NCI-H187 treated with DMSO at 0.1 percent for 48 hours (cell line): ENCODE measurements at places on chromosomes 3 and 15.
A peak's percentile ranks its signal among the peaks of the same experiment; 100 is the strongest.

- no peak for DNase-seq
Measured at GRCh38 chr15:38351466-38351865, 98.8 kb downstream of the SPRED1 start.

DNA sequence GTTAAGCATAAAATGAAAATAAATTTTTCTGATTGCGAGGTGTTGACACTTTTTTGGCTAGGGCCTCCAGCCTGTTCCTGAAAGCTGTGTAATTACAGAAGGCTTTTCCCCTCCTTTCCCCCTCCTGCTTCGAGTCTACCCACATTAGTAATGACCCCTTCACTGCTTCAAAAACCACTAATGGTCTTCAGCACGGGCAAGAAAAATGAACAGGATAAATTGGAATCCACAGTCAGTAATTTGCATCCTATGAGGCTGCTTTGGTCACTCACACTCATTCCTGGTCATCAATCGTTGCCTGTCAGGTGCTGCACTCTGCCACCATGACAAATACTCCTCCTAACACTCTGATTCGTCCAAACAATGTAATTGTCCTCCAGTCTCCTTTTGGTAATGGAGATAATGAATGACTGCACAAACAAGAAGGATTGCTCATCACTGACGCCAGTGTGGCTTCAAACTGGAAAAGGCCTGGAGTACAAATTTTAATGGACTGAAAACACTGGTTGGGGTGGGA lies 148.6 kb downstream of the MEIS2 start:
- DNase-seq, result peak; percentile 20

GRCh38 chr3:54510506-54510905 lies 388.2 kb downstream of the CACNA2D3 start:
- no peak for DNase-seq

DNA sequence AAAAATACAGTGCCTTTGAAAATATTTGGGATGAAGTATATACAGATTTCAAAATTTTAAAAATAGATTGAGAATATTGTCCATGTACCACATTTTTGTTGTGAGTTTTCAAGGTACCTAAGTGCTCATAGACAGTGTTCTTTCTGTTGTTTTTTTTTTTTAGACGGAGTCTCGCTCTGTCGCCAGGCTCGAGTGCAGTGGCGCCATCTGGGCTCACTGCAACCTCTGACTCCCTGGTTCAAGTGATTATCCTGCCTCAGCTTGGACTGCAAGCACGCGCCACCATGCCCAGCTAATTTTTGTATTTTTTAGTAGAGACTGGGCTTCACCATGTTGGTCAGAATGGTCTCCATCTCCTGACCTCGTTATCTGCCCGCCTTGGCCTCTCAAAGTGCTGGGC lies 223.9 kb downstream of the MCTP2 start:
- no peak for DNase-seq

- no peak for DNase-seq
Measured at GRCh38 chr15:81863162-81863561, 182.7 kb downstream of the MEX3B start.

DNA sequence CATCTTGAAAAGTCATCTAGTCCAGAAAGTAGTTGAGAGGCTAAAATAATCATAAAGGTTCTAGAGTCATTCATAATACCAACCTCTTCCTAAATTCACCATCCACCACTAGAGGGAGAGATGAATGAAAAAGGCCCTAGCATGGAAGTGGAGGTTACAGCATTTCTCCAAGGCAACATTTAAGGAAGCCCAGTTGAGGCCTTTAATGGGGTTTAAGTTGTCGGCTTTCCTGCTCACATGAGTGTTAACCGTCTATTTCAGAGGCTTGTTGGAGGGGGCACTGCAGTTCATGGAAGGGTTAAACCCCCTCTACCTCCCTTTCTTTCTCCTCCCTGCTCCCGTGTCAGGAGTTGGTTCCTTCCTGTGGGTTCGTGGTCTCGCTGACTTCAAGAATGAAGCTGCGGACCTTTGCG lies 3.8 kb upstream of the SLCO3A1 start:
- DNase-seq, result no peak

- DNase-seq, result no peak
Measured at GRCh38 chr3:158747417-158747816, 15.2 kb upstream of the RARRES1 start.

DNA sequence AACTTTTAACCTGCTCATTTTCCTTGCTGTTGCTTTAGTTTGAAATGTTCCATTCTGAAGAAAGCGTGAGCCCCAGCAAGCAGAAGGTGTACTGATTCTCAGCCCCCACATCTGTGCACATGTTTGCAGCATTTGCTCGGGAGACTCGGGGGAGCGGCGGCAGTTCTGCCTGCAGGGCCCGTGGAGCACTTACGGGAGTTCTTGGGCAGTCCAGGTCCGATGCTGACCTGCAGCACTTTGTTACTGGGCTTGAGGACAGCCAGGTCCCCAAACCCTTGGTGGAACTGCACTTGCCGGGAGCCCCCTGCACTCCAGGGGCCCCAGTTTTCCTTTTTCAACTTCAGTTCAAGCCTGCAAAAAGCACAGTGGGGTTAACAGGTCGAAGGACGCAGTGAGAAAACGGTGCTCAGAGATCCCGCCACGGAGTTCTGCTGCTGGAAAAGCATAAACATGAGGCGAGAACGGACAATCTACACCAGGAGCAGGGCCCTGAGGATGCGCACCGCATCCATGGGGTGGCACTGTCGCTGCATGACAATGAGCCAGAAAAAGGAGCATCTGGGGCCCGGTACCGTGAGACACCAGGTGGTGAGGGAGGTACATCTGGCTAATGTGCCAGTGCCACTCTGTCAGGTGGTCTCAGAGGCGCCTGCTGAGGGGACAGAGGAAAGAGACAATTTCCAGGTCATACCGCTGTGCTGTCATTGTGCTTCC lies 45.6 kb upstream of the LDHAL6B start:
- peak; percentile 40 for DNase-seq

DNA sequence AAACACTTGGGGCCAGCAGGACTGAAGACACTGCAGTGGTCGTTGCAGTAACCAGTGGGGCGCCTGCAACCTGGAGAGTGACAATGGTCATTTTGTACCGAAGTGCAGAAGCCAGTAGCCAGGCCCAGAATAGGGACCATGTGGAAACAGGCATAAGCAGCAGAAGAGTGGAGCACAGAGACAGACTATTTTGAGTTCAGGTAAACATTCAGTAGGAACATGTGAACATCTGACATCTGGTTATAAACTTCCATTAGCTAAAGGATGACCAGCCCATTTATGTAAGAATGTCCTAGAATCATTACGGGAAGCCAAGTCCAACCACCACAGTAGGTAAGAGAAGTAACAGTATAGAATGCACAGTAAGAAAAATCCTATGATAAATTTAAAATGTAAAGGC lies 32.4 kb upstream of the TKT start:
- DNase-seq, result no peak

- no peak for DNase-seq
Measured at GRCh38 chr3:45435961-45436360, 47.6 kb downstream of the LARS2 start.
